SW 1271 (cell line): ENCODE measurements at places on chromosomes 7 and 10.

GRCh38 chr7:39043531-39043930, 65.8 kb downstream of the POU6F2 start:
- DNase-seq: no peak

DNA sequence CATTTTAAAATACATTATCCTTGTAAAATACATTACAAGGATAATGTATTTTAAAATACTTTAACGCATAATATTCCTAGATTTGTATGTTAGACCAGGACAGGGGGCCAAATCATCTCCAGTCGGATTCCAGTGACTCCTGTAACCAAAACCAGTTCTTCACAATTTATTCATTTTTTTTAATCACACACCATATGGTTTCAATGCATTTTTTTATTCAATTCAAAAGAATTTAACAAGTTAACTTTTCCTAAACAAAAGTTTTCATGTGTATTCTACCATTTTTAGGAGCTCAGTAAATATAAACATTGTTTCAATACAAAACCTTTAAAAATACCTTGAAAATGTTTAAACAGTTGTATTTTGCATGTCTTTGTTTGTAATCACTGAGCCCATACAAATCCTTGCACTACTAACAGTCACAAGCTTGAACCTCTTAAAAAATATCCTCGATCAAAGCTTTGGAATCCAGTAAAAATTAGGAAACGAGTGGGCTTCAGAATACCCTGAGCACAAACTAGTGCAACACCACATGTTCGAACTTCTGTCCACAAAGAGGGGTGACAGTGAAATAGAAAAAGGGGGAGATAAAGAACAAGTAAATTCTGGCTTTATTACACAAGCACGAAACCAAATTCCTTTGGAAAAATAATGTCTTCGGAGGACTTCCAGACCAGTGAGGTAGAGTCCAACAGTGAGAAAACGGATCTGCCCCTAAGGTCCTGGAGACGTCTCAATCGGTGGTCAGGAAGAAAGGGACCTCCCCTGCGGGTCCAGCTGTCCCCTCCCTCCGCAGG, 1.6 kb downstream of the CCDC71L start:
- DNase-seq: peak; percentile 51

DNA sequence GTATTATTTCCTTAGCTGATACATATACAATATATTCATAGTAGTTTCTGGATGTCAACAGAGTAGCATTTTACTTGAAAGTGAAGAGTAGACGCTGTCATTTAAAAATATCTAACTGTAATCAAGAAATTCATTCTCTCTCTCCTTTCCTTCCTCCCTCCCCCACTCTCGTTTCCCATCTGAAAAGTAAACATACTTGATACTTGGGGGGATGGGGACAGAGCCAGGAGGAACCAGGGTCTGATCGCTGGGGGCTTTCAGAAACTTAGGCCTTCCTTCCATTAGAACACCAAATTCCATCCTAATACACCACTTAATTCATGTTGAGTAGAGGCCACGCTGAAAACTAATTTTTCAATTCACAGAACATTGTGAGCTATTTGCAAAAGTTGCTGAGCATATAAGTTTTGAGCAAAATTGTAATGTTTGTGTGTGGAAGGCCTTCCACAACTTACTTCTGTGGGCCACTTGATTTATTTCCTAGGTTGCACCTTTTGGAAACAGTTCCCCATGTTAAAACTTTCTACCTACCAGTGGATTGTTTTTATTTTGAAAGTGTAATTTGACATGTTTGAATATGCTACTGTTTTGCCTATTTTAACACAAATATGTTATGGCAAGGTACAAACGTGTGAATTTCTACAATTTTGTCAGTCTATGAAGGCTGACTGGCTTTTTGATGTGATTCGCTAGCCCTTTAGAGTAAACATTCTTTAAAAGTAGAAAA, 35.2 kb downstream of the CNPY1 start:
- no peak for DNase-seq

DNA sequence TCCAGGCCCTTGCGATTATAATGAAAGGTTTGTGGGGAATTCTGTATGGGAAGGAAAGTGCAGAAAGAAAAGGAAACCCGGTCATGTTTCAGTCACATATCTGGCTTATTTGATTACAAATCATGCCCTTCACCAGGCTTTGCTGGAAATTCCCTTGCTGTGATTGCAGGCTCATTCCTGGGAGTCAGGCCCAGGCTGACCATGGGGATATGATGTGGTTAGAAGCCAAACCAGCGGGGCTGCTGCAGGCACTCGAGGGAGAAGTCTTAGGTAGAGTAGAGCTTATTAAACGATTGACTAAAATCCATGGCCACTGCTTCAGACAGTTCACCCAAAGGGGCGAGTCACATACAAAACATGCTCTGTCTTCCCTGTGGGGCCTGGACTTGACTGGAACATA, 16.2 kb downstream of the PKD1L1 start:
- no peak for DNase-seq

- no peak for DNase-seq
Observed at GRCh38 chr7:18179093-18179492, 151.4 kb upstream of the PRPS1L1 start.

GRCh38 chr10:131683941-131684340, 216.9 kb upstream of the PPP2R2D start:
- DNase-seq: no peak

- no peak for DNase-seq
Observed at GRCh38 chr7:17626235-17626634, 314.1 kb downstream of the SNX13 start.
